Kidney glomerular epithelial cell (primary cell): ENCODE measurements at places on chromosomes 1 and 21.

DNA sequence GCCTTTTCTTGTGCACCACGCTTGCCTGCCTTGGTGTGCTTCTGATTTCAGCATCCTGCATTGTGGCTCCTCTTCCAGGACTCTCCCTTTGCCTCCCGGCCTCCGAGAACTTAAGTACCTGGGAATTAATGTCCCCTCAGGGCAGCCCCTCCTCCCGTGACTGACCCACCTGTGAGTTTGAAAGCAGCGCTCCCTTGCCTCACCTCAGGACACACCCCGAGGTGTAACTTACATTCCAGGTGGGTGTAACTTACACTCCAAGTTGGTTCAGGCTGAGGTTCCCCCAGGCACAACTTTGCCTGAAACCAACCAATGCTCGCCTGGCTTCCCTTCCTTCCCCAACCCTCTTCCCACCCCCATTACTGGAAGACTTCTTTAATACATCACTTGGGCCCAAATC, 161.4 kb downstream of the KAZN start:
- DNase-seq, result no peak

- no peak for DNase-seq
Measured at GRCh38 chr1:78132174-78132947, 86.6 kb downstream of the GIPC2 start.

DNA sequence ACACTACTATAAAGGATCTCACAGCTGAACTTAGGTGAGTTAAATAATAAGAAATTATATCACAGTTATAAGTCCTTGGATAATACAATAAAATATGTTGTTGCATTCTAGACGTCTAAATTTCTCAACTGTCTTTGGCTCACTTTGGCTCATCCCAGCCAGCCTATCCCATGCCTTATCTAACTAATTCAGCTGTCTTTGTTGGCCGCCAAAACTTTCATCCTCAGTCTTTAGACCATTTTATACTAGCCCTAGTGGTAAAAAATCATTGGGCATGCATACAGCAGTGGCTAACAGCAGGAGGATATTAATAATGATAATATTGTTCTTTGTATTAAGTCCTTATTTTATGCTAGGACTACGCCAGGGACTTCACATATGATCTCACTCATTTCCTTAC, 59.3 kb downstream of the CCDC18 start:
- DNase-seq, result no peak

DNA sequence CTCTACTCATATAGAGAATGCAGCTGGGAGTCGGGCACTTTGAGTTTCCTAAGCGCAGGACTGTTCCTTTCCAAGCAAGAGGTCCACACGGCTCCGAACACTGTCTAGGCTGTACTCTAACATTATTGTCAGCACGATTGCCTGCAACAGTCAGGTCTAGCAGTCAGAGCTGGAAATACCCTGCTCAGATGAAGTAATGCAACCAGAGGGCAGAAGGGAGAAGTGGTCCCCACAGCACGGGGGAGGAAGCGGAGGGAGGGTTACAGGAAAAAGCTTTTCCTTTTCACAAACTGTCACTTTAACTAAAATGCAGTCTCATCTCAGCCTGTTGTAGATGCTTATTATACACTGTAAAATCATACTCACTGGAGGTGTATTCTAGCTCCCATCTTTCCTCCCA, 98.9 kb upstream of the SLC44A3 start:
- no peak for DNase-seq

DNA sequence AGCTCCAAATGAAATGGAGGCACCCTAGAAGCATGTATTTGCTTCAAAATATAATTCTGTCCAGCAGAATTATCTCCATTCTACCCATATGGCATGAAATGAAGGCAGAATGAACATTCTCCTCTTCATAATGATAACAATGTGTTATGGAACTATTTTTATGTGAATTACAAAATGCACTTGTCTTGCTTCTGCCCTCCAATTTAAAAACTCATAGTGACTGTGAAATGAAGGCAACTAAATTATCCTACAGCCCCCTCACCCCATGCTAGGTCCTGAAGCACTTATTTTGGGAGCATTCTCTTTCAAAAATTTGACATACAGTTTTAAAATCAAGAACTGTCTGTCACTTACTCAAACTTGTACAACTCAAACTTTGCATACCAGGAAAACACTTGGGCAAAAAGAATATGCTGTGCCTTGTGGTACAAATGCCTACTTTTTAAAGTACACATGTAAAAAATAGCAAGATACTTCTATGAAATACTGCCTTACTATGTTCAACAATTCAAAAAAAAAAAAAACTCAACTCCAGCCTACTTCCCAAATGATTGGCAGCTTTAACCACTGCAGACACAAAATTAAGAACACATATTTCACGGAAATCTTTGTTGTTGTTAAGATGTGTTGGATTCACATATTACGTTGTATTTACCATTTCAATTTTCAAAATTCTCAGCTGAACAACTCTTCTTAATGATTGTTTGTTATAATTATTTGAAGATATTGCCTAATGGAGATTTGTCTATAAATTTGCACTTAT, 213.3 kb upstream of the NFIA start:
- DNase-seq, result no peak

GRCh38 chr1:198423673-198424072, 116.8 kb downstream of the ATP6V1G3 start:
- no peak for DNase-seq

DNA sequence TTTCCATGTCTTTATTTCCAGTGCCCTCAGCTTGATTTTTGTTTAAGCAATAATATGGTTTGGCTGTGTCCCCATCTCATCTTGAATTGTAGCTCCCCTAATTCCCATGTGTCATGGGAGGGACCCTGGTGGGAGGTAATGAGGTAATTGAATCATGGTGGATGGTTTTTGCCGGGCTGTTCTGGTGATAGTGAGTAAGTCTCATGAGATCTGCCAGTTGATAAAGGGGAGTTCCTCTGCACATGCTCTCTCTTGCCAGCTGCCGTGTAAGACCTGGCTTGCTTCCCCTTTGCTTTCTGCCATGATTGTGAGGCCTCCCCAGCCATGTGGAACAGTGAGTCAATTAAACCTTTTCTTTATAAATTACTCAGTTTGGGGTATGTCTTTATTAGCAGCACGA, 559.6 kb upstream of the ADAMTS5 start:
- DNase-seq, result no peak

DNA sequence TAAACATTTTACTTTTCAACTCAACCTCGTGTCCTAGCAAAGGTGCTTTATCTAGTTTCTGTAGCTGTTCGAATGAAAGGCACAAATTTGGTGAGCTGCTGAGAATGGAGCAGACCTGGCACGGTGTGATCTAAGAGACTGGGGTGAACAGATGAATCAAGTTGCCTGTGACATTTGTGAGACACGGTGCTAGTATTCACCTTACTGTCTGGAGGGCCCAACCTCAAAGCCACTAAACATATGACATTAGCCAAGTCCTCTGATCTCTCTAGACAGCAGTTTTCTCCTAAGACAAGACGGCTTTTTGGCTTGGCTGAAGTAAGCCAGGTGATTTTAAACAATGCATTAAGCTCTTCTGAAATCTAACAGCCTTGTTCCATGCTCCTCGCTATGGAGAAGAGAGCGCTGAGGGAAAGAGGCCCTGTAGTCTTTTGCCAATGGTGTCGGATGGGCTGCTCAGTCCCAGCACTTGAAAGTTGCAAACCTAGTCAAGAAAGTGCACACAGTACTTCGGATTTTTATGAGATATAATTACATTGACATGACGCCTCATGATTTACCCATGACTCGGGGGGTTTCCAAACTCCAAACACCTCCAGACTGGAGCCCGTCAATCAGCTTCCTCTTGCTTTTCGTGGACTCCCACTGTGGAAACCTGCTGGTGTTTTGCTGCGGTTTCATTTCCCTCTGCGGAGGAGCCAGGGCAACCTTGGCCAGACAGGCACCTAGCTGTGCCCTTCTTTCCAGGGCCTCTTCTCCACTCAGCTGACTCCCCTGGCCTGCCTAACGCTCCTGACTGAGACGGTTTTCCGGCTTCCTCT, 794 bp upstream of the TOR3A start:
- DNase-seq, result no peak
